ENCODE measurements at places on chromosomes 1 and 21.

- no peak for DNase-seq
Measured at GRCh38 chr1:225768662-225769426, 8.8 kb upstream of the SRP9 start.

- DNase-seq: no peak
Measured at GRCh38 chr21:44778499-44778911, 23.1 kb downstream of the UBE2G2 start.

GRCh38 chr1:54624466-54625464 is 1.4 kb upstream of the FAM151A start:
- no peak for DNase-seq

- DNase-seq: no peak
Measured at GRCh38 chr1:231983588-231984193, 357.1 kb downstream of the DISC1 start.

DNA sequence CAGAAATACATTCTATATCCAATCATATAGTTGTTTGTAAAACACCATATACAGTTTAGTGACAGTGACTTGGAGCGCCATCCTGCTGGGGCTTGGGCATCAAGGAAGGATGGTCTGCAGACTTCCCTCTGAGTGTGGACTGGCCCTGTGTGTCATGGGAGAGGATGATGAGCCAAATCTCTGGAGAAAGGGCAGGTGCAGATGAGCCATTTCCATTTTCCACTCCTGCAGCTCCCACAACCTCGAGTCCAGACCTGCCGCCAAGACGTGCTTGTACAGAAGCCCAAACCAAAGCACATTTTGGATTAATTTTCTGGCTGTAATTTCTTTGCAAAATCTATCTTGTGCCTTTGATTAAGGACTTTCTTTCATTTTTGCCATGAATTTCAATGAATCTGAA is 48.3 kb upstream of the SLC22A15 start:
- DNase-seq: no peak

GRCh38 chr1:204880906-204881305 is 10.2 kb downstream of the NFASC start:
- DNase-seq: no peak

DNA sequence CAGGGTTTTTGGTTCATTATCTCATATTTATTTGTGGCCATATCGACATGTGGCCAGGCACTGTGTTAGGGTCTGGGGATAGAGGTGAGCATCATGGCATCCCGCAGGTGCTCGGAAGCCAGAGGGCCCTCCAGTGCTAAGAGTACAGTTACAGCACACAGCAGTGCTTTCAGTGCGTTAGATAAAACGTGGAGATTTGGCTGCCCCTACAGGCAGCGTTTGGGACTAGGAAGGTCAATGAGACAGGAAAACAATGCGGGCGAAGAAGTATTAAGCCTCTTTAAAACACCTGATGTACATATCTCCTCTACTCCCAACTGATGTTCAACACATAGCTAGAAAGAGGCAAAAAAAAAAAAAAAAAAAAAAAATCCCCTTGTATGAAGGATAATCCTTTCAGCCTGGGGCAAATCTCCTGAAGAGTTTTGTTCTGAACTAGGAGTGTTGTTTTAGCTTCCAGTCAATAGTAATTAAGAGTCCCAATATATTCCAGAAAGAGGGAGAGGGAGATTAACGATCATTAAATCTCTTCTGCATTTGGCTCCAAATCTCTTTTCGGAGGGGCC is 80.1 kb downstream of the CAPZB start:
- no peak for DNase-seq

DNA sequence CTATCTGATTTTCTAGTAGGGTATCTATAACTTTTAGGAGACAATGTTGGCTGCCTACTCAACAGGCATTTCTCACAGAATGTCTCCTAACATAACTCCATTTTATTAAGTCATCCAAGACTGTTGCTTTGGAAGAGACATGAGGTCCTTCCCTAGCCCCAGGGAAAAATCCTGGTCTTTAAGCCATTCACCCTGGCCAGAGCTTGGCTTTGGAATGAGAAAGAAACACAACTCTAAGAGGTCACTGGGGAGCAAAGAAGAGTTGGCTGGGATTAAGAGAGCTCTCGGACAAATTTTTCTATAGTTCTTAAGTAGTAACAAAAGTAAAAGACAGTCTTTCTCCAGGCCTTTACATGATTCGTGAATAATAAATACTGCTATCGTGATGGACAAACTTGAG is 57.9 kb downstream of the PCNX2 start:
- DNase-seq: no peak

Measured in suppressor macrophage treated with lipopolysaccharide for 4 hours (primary cell).